ENCODE measurements at places on chromosomes 4 and X.

DNA sequence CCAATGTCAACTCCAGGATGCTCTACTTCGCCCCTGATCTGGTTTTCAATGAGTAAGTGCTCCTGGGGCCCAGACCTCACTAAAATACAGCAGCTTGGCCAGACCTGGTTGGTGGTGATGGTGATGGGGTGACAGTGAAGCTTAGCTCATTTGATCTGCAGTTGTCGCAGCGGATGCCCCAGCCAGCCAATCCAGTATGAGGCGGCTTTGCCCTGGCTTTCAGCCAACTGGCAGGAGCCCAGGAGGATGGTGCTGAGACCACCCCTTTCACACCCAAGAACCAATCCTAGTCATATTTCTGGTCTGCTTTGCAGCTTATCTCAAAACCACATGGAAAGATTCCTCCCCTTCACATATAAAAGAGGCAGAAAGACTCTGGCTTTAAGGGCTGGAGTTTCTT is 173.8 kb downstream of the AR start:
- no peak for DNase-seq

GRCh38 chrX:36266155-36266554 is 346.6 kb downstream of the CFAP47 start:
- no peak for DNase-seq

- DNase-seq = no peak
Observed at GRCh38 chrX:142089193-142089592, 115.9 kb downstream of the MAGEC2 start.

- no peak for DNase-seq
Observed at GRCh38 chr4:147833254-147833653, 101.4 kb downstream of the ARHGAP10 start.

GRCh38 chr4:3690551-3691152 is 75.5 kb upstream of the ADRA2C start:
- DNase-seq = no peak

- DNase-seq = no peak
Observed at GRCh38 chrX:85018471-85018870, 14.8 kb downstream of the APOOL start.

DNA sequence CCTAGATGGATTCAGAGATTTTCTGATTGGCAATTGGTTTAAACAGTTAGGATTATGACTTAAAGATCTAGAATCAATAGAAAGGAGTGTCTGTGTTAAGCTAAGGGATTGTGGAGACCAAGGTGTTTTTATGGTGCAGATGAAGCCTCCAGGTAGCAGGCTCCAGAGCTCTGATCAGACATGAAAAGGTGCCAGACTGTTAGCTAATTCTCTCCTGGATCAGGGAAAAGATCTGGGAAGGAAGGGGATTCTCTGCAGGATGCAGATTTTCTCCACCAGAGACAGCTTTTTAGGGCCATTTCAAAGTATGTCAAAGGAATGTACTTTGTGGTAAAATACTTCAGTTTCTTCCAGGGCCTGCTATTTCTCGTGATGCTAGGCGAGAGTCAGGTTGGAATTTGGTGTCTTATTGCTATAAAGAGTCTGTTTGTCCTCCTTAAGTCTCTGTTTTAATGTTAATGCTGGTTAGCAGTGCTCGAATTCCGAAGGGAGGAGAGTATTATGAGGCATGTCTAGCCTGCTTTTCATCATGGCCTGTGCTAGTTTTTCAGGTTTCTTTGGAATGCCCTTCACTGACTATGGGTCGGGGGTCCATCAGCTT is 12.0 kb upstream of the GPR78 start:
- DNase-seq = no peak

- no peak for DNase-seq
Observed at GRCh38 chrX:71493111-71493613, 39.7 kb upstream of the OGT start.

GRCh38 chr4:39932776-39933402 is 44.8 kb downstream of the PDS5A start:
- no peak for DNase-seq

DNA sequence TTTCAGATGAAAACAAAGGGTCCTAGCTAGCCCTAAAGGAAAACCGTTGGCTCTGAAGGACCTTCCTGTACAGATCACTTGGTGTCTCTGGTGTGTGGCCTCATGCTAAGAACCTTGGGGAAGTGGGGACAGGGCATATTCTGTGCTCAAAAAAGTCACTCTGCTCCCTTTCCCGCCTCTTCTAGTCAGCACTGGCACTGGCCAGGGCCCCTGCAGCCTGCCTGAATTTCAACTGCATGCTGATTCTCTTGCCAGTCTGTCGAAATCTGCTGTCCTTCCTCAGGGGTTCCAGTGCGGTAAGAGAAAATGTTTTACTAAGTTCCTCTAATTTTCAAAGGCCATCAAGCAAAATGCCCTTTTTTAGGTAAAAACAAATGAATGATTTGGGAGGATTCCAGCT is 3.4 kb downstream of the CYBB start:
- DNase-seq = no peak

GRCh38 chr4:9923195-9923812 is 98.0 kb downstream of the SLC2A9 start:
- DNase-seq = no peak

GRCh38 chr4:150232029-150232428 is 153.8 kb downstream of the DCLK2 start:
- no peak for DNase-seq

Measured in stimulated activated CD8-positive, alpha-beta memory T cell treated with anti-CD3 and anti-CD28 coated beads, Interleukin-7, amount 100 ng/mL, for 48 hours (primary cell).